ENCODE measurements at places on chromosomes 6 and 20.

DNA sequence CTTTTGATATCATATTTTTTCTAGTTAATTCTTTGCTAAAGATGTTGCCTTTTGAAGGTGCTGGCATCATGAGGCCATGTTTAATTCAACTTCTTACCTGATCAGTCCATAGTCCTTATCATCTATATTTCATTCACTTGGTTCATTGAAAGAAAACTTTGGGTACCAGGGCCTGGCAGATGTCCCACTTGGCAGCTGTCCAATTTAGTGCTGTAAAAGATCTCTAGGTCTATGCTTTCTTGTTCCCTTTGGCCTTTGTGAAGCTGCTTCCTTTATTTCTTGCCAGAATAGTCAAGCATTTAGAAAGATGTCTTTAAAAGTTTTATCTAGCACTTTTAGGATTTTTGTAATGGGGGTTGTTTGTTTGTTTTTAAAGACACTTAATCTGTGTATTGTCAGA lies 61.7 kb upstream of the EYA4 start:
- no peak for DNase-seq

GRCh38 chr6:3745566-3746118 lies 5.9 kb downstream of the PXDC1 start:
- DNase-seq, result no peak

- DNase-seq, result no peak
These were observed 83.1 kb downstream of the SYNJ2 start for GRCh38 chr6:158064725-158065251.

GRCh38 chr20:52426856-52427255 lies 235.3 kb upstream of the ZFP64 start:
- no peak for DNase-seq

GRCh38 chr20:52230409-52230808 lies 38.8 kb upstream of the ZFP64 start:
- no peak for DNase-seq

DNA sequence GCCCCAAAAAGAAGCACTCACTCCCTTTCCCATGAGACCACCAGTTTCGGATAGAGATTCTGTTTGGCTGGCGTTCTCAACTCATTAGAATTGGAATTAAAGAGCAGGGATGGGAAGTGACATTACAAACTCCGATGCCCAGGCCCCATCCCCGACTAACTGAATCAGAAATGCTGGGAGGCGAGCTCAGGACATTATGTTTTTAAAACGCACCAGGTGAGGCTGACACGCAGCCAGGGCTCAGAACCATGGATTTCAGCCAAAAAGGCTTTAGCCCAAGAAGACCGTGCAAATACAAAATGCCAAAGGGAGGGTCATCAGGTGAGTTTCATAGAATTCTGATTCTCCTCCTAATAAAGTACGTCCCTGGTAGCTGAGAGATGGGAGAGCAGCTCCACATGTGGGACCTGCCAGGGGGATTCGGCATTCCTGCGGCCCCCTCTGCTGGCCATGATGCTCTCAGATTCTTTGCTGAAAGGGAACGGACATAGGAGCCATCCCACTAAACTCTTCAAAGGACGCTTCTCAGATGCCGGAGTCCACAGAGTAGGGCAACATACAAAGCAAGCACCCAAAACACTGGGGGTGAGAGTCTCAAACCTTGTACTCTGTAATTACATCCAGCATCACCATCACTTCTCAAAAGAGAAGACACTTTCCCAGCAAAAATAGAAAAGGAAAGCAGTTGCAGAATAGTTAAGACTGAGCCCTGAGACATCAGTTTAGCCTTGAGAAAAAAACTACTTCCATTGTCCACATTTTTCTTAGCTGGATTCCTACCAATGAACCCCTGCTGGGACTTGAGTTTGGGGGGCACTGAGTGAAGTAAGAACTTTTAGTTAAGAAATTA lies 205.2 kb downstream of the BMP7 start:
- no peak for DNase-seq

DNA sequence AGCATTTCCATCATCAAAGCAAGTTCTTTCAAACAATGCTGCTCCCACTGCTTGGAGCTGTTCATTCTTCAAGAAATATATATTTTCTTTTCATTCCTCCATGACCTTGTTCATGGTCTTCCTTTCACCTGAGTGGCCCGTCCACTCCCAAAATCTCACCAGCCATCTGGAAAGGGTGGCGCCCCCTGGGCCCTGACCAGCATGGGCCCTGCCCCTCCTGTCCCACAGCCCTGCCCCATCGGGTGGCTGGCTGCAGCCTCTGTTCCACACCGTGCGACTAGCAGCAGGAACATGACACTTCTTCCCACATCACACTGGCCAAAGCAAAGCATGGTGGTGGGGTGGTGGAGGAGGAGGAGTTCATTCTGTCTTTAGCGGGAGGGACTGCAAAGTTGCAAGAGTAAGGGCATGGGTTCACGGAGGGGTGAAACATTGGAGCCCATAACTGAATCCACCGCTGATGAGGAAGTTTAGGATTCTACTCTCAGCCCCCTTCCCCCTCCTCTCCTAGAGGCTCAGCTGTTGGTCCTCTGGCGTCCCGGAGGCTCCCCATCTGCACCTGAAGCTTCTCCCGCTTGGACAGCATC lies 195.2 kb upstream of the SLC24A3 start:
- DNase-seq, result no peak

DNA sequence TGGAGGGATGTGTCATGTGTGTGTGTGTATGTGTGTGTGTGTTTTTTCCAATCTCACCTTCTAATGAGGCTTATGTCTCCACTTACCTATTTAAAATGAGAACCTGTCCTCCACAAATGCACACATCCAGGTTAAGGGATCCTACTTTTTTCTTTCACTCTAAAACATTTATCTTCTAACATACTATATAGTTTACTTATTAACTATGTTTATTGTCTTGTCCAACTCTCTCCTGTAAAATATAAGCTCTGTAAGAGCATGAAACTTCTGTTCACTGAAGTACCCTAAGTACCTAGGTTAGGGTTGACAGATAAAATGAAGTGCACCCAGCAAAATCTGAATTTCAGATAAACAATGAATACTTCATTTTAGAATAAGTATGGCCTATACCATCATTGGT lies 29.2 kb upstream of the RBM24 start:
- no peak for DNase-seq

- DNase-seq, result no peak
These were observed 140.4 kb upstream of the TENT5A start for GRCh38 chr6:81892891-81893290.

- DNase-seq, result no peak
These were observed 64.9 kb downstream of the C6orf58 start for GRCh38 chr6:127641905-127642304.

GRCh38 chr6:14707276-14707675 lies 538.6 kb upstream of the JARID2 start:
- DNase-seq, result no peak

DNA sequence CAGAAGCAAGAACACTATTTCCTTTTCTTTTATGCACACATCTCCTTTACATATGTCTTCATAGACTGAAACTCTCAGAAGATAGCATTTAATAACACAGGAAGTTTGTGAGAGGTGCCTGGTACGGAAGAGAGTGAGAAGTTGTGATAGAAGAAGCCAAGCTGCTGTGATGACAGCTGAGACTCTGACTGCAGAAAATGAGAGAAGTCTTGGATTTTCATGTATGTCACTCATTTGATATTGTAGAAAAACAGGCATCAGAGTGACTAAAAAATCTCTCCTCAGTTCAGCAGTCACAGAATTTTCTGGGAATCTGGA lies 154.9 kb upstream of the BMP2 start:
- no peak for DNase-seq

GRCh38 chr6:10190042-10190441 lies 224.8 kb downstream of the TFAP2A start:
- no peak for DNase-seq

DNA sequence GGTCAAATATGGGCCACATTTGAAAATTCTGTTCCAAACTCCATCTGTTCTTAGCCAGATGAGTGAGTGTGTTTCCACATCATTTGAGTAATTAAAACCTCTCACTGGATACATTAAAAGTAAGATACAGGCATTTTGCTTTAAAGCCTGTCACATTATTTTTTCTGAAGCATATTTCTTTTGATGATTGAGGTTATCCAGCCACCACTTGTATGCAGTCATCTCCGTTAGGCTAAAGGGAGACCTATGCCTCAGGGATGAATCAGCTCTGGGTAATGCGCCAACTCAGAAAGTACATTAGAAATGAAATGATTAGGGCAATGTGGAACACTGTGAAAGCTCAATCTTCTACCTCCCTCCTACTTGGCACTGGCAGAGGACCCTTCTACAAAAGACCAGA lies 90.7 kb downstream of the SNAP25 start:
- no peak for DNase-seq

GRCh38 chr6:105511639-105512038 lies 108.8 kb upstream of the PREP start:
- DNase-seq, result no peak

GRCh38 chr6:159606786-159607185 lies 86.3 kb downstream of the SOD2 start:
- no peak for DNase-seq

GRCh38 chr6:131255911-131256310 lies 120.6 kb downstream of the AKAP7 start:
- DNase-seq, result no peak

DNA sequence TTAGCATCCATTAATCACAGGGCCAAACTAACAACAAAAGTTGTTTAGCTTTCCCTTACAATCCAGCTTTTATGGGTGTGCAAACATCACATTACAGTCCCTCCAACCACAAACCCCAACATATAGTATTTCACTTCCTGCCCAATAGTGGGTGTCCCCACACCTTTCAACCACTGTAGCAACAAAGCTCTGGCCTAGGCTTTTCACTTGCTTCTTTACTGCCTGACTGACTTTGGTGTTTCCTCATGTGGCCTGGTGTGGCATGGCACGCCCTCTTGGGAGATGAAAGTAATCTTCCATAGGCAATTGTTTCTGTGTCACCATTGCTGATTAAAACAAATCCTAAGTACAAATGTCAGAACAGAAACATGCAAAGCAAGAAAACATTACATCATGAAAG lies 46.3 kb downstream of the MCM8 start:
- DNase-seq, result no peak

DNA sequence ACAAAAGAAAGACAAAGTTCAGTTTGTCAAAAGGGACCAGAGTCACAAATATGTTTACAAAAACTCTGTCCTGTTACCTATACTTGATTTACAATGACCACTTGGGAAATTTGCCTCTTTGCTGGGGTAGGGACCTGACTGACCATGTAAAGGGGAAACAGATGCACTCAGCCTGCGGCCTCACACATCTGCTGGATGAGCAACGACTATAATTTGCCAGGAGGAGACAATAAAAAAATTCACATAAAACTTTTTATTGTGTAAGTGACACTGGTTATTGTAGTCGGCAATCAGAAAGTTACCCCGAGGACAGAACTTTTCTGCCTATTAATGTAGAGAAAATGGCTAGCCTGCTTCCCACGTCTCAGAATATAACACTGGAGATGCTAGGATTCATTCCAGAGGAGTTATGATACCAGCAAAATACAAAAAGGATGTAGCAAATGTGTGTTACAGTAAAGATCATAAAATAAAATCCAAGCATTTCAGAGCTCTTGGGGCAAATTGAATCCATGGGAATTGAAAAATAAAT lies 415.4 kb upstream of the SPTLC3 start:
- DNase-seq, result no peak

DNA sequence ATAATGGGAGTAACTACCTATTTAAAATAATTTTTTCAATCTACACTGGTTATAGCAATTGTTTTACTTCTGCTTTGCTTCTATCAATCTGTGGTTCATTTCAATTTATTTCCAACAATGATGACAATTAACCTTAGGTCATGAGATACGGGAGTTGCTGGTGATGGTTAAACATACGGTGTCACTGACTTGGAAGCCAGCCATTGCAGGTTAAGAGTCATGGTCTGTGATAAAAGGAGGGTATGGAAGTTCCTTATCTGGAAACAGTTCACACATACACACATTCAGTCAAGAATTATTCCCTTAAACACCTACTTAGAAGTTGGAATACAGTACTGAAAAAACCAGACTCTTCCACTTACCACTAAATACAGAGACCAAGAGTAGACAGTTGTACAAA lies 180.0 kb downstream of the KIF16B start:
- DNase-seq, result no peak

DNA sequence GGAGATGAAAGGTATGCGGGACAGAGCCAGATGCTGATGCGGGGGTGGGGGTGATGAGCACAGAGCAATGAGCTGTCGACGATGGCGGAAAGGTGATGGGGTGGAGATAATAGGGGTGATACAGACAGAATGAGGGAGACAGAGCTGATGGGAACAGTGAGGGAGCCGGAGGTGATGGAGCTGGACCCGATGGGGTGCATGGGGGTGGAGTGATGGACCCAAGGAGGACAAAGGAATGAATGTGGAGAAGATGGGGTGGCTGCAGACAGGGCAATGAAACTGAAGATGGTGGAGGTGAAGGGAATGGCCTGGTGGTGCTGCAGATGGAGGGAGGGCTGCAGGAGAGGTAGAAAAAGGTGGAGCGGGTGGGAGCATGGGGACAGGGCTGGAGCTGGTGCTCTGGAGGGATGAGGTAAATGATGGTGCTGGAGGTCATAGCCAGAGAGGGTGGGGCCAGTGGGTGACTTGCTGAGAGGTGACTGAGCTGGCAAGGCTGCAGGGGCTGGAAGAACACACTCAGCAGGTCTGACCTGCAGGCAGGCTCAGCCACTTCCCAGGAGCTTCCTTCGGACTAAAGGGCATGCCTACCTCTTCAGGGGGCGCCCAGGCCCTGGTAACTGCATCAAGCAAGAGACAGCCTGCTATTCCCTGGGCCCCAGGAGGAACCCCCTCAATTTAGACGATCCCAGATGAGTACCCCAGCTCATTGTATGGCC lies 6.0 kb upstream of the FOXS1 start:
- no peak for DNase-seq

DNA sequence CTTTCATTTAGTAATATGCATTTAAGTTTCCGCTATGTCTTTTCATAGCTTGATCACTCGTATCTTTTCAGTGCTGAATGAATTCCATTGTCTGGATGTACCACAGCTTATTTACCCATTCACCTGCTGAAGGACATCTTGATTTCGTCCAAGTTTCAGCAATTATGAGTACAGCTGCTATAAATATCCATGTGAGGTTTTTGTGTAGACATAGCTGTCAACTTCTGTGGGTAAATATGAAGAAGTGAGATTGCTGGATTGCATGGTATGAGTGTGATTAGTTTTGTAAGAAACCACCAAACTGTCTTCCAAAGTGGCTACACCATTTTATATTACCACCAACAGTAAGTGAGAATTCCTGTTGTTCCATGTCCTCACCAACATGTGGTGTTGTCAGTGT lies 79.2 kb upstream of the STMND1 start:
- no peak for DNase-seq

- DNase-seq, result no peak
These were observed 151.8 kb upstream of the HEY2 start for GRCh38 chr6:125597411-125598253.

DNA sequence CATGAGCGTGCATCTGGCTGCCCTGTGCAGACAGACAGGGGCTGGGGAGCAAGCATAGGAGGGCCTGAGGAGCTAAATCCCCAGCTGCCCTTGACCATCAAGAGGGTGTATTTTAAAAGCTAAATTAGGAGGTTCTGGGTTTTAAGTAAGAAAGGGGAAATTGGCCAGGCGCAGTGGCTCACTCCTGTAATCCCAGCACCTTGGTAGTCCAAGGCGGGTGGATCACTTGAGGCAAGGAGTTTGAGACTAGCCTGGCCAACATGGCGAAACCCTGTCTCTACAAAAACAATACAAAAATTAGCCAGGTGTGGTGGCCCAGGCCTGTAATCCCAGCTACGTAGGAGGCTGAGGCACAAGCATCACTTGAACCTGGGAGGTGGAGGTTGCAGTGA lies 27.8 kb downstream of the SERPINB6 start:
- no peak for DNase-seq

- no peak for DNase-seq
These were observed 310.7 kb downstream of the EYA4 start for GRCh38 chr6:133551847-133552341.
